ENCODE measurements at places on chromosomes 4 and X.

GRCh38 chrX:36407836-36408235, 488.3 kb downstream of the CFAP47 start:
- no peak for DNase-seq

DNA sequence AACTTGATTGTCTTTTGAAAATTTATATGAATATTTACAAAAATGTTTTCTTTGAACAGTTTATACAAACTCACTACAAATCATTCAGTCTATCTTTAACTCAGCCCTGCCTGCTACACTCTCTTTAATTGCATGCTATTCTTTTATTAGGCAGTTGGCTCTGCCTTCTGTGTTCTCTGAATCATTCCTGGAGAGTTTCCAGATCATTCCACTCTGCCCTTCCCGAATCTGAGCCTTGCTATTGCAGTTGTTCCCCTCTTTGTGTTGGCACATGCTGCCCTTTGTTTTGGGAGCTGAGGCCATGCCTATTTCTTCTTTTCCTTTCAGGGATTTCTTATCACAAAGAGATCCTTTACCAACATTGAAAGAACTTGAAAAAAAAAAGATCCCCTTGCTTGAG, 8.7 kb upstream of the TECRL start:
- no peak for DNase-seq

GRCh38 chr4:153988492-153989363, 199.8 kb upstream of the SFRP2 start:
- no peak for DNase-seq

GRCh38 chr4:107432451-107432850, 287.6 kb downstream of the PAPSS1 start:
- no peak for DNase-seq

GRCh38 chr4:159682996-159683395, 580.1 kb downstream of the RAPGEF2 start:
- DNase-seq, result no peak

DNA sequence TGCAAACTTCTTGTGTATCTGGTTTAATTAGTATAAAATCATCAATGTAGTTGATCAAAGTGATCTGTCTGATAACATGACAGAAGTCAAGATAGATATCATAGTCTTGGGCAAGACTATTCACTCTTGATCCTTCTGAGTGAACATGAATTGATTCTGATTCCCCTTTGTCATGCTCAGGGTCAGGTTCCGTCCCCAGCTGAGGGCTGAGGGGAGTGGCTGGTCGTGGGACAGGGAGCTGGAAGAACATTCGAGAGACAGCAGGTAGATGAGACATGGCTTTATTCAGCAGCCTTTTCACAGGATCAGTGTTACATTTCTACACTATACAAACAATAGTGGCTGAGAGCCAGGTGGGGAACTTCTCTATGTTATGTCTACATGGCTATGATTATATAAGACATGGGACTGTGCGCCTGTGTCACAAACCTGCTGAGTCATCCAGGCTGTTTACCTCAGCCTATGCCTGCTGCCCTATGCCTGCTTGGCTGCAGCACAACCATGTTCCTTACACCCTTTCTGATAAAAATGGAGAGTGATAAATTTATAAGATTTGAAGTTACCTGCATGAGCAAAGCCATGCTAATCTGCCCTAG, 586.9 kb upstream of the NR3C2 start:
- no peak for DNase-seq

GRCh38 chrX:41600291-41600690, 88.5 kb upstream of the GPR34 start:
- DNase-seq, result no peak

GRCh38 chr4:86730310-86730709, 118.9 kb downstream of the SLC10A6 start:
- DNase-seq, result no peak

- no peak for DNase-seq
These were observed 16.0 kb upstream of the LSM6 start for GRCh38 chr4:146159384-146160058.

DNA sequence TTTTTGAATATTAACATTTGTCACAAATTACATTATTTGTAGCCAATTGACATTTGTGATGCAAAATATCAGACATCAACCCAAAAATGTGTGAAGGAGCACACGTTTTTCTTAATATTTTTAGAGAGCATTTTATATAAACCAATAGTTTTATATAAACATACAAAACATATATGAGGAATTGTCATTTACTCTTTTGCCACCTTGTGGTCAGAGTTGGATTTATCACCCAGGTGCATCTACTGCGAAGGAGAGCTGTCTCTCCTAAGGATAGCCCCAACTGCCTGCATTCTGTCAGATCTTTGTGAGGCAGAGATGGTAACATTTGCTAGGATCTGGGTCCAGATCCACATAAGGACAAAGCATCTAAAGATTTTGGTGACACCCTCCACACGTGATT, 2.5 kb upstream of the USP27X start:
- DNase-seq, result peak; percentile 18

GRCh38 chr4:145276050-145276449, 95.7 kb upstream of the OTUD4 start:
- DNase-seq, result no peak

DNA sequence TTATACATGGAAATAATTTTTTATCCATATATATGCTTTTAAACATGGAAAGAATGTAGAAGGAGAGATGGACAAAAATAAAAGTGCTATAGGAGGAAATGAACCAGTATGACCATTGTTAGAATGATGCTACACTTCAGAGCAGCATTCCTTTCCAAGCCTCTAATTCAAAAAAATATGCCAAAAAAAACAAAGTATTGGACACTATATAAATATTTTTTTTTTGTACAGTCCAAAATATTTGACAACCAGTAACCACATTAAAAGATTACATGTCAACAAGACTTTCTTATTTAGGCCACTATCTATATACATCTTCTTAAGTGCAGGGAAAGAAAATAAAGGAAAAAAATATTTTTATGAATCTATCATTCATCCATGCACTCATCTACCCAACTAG, 198.6 kb downstream of the LRBA start:
- DNase-seq, result no peak

GRCh38 chr4:147463065-147463464, 17.8 kb upstream of the EDNRA start:
- DNase-seq, result no peak

DNA sequence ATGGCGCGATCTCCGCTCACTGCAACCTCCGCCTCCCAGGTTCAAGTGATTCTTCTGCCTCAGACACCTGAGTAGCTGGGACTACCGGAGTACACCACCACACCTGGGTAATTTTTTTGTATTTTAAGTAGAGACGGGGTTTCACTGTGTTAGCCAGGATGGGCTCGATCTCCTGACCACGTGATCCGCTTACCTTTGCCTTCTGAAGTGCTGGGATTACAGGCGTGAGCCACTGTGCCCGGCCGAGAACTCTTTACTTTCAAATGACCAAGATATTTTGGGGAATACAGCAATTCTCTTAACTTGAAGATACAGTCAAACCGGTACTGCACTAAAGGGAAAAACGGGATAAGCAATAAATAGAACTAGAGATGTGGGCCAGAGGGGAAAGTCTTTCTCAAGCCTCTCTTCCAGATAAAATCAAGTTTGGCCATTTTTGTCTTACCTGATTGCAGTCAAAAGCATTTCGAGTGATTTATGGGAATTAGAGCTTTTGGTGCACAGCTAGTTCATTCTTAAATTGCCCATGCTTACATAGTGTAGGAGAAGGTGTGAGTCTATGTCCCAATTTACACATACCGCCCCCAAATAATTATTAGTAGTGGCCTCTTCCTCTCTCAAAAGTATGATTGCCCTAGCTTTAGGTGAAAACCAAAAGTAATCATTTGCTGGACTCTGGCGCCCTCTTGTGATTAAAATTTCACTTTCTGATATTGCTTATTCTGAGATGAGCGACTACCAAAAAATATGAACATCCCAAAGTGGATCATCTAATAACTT, 53.2 kb upstream of the ABCG2 start:
- peak; percentile 48 for DNase-seq

DNA sequence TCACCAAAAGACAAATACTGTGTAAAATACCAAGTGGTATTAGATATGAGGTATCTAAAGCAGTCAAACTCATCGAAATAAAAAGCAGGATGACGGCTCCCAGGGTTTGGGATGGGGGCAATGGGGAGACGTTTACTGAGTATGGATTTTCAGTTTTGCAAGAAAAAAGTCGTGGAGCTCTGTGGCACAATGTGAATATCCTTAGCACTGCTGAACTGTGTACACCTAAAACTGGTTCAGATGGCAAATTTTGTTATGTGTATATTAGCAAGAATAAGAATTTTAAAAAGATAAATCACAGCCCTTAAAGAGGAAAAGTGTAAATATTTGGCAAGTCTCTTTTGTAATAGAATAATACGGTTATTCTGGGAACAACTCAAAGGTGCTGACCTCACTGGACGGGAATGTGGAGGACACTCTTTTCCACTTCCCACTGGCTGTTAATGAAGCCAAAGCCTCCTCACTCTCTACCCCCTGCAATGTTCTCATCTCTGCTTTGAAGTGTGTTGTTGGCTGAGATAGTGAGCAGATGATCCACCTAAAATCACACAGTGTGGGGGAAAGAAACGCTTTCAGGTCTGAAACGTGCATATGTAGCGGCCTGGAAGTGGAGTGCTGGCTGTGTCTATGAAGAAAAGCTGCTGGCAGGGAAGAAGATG, 49.2 kb downstream of the SEL1L3 start:
- DNase-seq, result no peak

DNA sequence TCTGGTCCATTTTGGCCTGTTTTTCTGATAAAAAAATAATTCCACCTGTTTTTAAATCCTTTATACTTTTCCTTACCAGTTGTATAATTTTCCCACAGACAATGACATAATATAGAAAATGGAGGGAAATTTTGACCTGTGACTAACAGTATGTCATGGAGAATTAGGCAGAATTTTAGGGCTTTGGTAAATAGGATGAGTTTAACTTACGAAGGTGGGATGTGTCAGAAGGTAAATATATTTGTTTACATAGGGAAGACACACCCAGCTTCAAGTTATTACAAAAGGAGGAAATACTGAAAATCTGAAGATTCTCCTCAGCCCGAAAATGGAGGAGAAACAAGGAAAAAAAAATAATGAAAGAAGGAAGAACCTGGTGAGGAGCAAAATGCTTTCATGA, 64.6 kb upstream of the PPP3CA start:
- DNase-seq, result no peak
